ENCODE measurements at places on chromosomes 5 and 9.

- DNase-seq, result no peak
Observed at GRCh38 chr9:97059626-97060025, 20.7 kb upstream of the CTSV start.

DNA sequence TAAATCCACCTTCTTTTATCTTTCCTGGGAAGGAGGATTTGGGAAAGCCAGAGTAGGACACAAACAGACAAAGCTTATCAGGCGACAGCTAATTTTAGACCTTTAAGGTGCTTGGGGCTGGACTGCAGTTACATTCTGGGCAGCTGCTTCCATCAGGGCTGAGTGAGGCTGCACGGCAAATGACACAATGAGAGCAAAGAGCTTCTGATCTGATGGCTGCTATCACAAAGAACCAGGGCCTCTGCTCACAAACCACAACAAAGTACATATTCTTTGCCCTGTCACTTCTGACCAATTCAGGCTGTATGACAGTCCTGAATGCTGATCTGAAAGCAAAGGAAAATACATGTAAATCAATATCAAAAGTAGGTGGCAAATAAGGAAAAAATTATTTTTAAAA, 93.1 kb downstream of the MRPS27 start:
- no peak for DNase-seq

GRCh38 chr5:180669661-180670060, 20.3 kb upstream of the FLT4 start:
- no peak for DNase-seq

GRCh38 chr5:150017226-150018005, 16.9 kb downstream of the HMGXB3 start:
- peak; percentile 56 for DNase-seq

DNA sequence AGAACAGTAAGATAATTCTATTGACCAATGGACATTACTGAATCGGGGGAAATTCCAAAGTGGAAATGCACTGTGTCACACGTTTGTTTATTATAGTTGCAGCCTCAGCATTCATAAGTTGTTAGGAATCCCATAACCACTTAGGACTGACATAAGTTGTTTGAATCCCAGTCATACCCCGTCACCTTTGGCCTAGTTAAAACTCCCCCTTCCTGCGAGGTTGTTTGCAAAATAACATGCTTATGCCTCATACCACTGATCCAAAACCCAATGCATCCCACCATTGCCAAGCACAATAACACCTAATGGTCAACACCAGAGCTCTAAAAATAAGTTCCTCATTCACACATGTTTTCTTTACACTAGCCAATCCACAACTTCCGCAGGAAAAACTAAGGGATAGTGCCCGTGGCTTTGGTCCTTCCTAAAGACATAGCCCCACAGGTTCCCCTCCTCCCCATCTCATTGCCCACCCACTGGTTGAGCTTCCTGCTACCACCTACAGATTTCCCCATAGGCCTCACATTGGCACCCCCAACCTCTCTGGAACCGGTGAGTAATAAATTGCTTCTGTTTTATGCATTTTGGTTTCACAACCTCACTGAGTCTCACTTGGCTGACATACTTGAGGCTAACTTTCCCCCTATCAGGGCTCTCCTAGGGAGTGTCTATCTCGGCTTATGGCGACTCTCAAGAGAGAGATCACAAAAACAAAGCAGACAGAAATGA, 42.3 kb upstream of the MUSK start:
- peak; percentile 96 for DNase-seq

GRCh38 chr9:4553951-4554381, 63.7 kb downstream of the SLC1A1 start:
- DNase-seq, result peak; percentile 69

- DNase-seq, result no peak
Observed at GRCh38 chr5:142400415-142400814, 75.6 kb upstream of the SPRY4 start.

DNA sequence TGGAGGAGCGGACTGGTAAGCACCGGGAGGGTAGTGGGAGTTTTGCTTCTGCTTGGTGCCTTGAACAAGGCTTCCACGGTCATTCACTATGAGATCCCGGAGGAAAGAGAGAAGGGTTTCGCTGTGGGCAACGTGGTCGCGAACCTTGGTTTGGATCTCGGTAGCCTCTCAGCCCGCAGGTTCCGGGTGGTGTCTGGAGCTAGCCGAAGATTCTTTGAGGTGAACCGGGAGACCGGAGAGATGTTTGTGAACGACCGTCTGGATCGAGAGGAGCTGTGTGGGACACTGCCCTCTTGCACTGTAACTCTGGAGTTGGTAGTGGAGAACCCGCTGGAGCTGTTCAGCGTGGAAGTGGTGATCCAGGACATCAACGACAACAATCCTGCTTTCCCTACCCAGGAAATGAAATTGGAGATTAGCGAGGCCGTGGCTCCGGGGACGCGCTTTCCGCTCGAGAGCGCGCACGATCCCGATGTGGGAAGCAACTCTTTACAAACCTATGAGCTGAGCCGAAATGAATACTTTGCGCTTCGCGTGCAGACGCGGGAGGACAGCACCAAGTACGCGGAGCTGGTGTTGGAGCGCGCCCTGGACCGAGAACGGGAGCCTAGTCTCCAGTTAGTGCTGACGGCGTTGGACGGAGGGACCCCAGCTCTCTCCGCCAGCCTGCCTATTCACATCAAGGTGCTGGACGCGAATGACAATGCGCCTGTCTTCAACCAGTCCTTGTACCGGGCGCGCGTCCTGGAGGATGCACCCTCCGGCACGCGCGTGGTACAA, 556 bp downstream of the PCDHGC3 start:
- DNase-seq, result peak; percentile 73

GRCh38 chr5:96506866-96507527, 73.9 kb upstream of the PCSK1 start:
- no peak for DNase-seq

GRCh38 chr5:68406767-68407241, 191.2 kb downstream of the PIK3R1 start:
- DNase-seq, result no peak
